ENCODE measurements at places on chromosomes 16 and 17. TPM values are rescaled to one million over a fixed set of nuclear protein-coding genes. Genes with fewer than 3 reads are reported as not detected.

ALOX12 gene
- not detected for total RNA-seq

DNA sequence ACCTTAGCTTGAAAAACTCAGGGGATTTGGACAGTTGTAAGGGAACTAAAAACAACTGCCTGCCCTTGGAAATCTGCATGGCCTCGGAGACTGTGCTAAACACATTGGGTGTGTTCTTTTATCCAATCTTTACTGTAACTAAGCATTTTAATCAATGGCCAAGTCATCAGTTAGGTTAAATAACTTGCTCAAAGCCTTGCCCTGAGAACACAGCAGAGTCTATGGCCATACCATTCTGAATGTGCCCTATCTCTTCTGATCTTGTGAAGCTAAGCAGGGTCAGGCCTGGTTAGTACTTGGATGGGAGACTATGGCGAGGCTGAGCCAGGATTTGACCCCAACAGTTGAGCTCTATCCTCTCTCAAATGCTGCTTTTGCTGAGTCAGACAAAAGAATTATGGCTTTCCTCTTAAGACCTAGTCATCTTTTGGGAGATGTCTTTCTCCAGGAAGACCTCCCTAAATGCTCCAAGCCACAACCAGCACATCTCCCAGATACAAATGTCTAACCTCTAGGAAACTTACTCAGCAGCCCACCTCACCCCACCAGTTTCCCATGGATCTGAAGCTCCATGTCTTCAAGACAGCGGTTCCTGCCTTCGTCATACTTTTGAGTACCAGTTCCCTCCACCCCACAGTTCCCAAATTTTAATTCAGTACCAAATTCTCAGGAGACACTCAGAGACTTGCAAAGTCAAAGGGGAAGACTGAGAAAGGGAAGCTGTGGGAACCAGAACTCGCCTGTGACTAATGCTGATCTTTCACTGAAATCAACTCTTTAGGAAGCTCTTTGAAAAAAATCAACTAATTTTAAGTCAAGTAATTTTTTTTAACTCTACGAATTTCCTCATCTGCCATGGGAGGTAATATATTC lies 336.1 kb downstream of the MAF start:
- H3K27me3 ChIP-seq = peaks cover 96% of the 10 kb centered on the region
- peaks cover 24% of the 10 kb centered on the region for H3K4me1 ChIP-seq
- DNase-seq = no peak

TCF25 gene
- 126 TPM for total RNA-seq

CD300E gene
- not detected for total RNA-seq

- no peak overlapping the region for H3K27ac ChIP-seq
- H3K4me3 ChIP-seq = no peak overlapping the region
- no peaks in the 10 kb centered on the region for H3K4me1 ChIP-seq
- no peaks in the 10 kb centered on the region for H3K36me3 ChIP-seq
- no peaks in the 10 kb centered on the region for H3K27me3 ChIP-seq
These were observed 112.6 kb downstream of the SHISA6 start for GRCh38 chr17:11353601-11354000.

DNA sequence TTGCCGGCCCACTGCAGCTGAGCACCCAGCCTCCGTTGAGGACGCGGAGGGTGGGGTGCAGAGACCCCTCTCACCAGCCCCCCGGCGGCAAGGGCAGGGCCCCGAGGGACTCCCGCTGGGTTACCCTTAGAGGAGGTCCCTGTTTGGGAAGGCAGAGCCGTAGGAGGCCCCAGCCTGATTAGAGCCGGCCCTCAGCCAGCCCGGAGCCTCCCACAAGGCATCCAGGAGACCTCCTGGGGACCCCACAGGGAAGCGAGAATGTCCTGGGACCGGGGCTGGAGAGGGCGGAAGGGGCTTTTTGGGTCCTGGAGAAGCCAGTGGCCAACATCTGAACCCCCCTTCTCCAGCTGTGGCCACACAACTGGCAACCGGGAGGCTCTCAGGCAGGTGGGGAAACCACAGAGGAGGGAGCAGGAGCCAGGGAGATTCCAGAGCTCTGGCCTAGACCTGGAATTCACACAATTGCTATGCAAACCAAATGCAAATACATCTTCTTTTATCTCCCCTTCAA lies 21.7 kb upstream of the SP6 start:
- H3K27ac ChIP-seq = no peak overlapping the region
- H3K27me3 ChIP-seq = peaks cover 55% of the 10 kb centered on the region
- H3K4me3 ChIP-seq = no peak overlapping the region

GRCh38 chr16:76276745-76277438 lies at the start of gene CNTNAP4:
Gene CNTNAP4, plus strand, starts transcription at chr16:76277401. Its CDS starts 262 bp downstream, at chr16:76277663.
- H3K27me3 ChIP-seq = no peaks in the 10 kb centered on the region
- H3K27ac ChIP-seq = no peak within 1 kb of the TSS
- H3K4me1 ChIP-seq = no peaks in the 10 kb centered on the region
- no peak within 1 kb of the TSS for H3K4me3 ChIP-seq

IGSF6 gene
- 0.10 TPM for total RNA-seq

CEP295NL gene
- 0.19 TPM for total RNA-seq

- H3K27ac ChIP-seq = peak overlapping the region; percentile 6
- H3K4me1 ChIP-seq = peaks cover 44% of the 10 kb centered on the region
- H3K27me3 ChIP-seq = no peaks in the 10 kb centered on the region
- H3K36me3 ChIP-seq = peaks cover 40% of the 10 kb centered on the region
- peak overlapping the region; percentile 9 for H3K4me3 ChIP-seq
These were observed 38.9 kb downstream of the SLFN12L start for GRCh38 chr17:35498448-35499178.

DNA sequence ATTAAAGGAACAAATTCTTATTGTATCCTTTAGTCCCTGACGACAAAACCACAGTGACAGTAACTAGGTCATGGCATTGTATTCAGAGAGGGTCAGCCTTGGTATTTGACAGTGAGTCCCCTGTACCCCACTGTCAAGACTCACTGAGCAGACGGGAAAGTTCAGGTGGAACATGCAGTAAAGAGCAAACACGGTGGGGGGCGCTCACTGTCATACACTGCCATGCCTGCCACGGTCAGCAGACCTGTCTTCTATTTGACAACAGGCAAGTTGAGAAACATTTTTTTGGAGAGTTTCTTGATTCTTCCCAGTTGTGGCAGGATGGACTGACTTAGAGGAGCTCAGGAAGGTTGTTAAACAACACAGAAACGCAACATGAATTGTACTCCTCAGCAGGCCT lies 681.6 kb downstream of the KCNJ18 start:
- H3K4me1 ChIP-seq = no peaks in the 10 kb centered on the region
- no peaks in the 10 kb centered on the region for H3K36me3 ChIP-seq
- no peak overlapping the region for H3K27ac ChIP-seq
- no peak for DNase-seq
- no peaks in the 10 kb centered on the region for H3K27me3 ChIP-seq
- no peak overlapping the region for H3K4me3 ChIP-seq

DNA sequence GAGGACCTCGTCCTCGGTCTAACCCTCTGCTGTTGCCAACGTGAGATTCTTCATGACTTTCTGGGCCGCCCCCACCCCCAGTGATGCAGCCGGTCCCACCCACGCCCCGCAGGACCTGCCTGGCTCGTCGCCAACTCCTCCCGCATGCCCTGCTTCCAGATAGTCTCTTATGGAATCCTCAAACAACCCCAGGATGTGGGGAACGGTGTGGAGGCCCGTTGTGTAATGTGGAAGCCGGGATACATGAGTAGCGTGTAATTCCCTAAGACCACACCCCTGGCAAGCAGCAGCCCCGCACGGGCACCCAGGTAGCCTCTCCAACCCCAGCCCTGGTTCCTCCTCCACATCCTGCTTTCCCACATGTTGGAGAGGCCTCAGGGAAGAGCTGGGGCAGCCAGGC lies 275.9 kb downstream of the C16orf95 start:
- peaks cover 10% of the 10 kb centered on the region for H3K27me3 ChIP-seq
- H3K36me3 ChIP-seq = no peaks in the 10 kb centered on the region
- no peak overlapping the region for H3K27ac ChIP-seq
- DNase-seq = no peak
- H3K4me3 ChIP-seq = no peak overlapping the region

SLFN14 gene
- total RNA-seq = 0.10 TPM

DNA sequence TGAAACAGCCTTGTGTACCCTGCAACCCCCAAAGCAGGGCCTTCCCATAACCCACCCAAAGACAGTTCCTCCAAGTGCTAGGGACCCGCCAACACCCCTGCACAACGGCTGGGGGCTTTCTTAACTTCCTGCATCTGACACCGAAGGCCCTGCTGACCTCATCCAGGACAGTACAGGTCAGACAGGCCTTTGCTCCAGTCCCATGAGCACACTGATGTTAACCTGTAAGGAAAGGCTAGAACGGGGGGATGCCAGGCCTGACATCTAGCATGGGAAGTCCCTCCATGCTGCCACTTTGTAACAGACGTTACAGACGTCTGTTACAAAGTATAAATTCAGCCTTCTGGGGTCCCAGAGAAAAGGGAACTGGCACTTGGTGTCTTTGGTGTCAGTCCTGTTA lies 369.1 kb downstream of the CPPED1 start:
- peaks cover 13% of the 10 kb centered on the region for H3K4me1 ChIP-seq
- H3K27me3 ChIP-seq = no peaks in the 10 kb centered on the region
- no peak for DNase-seq
- H3K4me3 ChIP-seq = no peak overlapping the region

DNA sequence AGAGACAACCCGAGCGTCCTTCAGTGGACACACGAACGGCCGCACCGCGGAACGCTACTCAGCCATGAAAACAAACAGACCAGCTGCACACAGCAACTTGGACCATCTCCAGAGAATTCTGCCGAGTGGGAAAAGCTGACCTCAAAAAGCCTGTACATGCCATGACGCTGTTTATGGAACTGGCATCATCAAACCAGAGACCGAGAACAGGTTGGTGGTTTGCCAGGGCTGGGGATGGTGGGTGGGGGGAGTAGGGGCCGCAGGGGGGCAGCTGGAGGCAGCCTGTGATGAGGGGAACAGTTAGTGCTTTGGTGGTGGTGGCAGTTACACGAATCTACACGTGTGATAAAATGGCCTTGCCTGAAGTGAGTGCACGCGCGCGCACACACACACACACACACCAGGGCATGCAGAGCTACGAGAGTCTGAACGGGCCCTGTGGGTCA lies 169.8 kb downstream of the LAT start:
- H3K27ac ChIP-seq = peak overlapping the region; percentile 68
- H3K4me3 ChIP-seq = no peak overlapping the region
- peaks cover 27% of the 10 kb centered on the region for H3K36me3 ChIP-seq
- H3K27me3 ChIP-seq = no peaks in the 10 kb centered on the region
- no peak for DNase-seq
- H3K4me1 ChIP-seq = peaks cover 48% of the 10 kb centered on the region

GRCh38 chr17:8944748-8945147 lies 20.8 kb downstream of the PIK3R5 start:
- peak overlapping the region; percentile 73 for H3K27ac ChIP-seq
- DNase-seq = no peak
- H3K4me3 ChIP-seq = no peak overlapping the region
- peaks cover 70% of the 10 kb centered on the region for H3K36me3 ChIP-seq

TLCD2 gene
- total RNA-seq = 0.06 TPM

DNA sequence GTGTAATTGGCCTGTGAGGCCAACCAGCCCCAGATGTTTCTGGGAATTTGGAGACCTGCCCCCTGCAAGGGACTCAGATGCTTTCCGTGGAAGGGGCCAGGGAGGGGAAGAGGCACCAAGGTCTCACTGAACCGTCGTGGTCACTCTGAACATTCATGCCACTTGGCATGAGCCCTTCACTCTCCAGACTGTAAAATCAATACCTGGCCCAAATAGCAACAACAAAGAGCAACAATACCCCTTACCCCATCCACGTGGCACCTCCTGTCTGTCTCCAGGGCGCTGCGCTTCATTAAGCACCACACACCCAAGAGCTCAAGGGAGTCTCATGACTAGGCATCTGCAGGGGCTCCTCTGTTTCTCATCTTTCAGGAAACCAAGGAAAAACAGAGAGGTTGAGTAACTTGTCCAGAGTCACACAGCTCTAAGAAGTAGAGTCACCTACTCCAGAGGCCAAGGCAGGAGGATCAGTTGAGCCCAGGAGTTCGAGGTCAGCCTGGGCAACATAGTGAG lies 52.8 kb downstream of the SOCS1 start:
- no peaks in the 10 kb centered on the region for H3K27me3 ChIP-seq
- peaks cover 4% of the 10 kb centered on the region for H3K36me3 ChIP-seq
- H3K4me3 ChIP-seq = no peak overlapping the region
- peaks cover 28% of the 10 kb centered on the region for H3K4me1 ChIP-seq

GNG13 gene
- total RNA-seq = not detected

RNF157 gene
- total RNA-seq = 34.7 TPM

CYBC1 gene
- 163 TPM for total RNA-seq

DNA sequence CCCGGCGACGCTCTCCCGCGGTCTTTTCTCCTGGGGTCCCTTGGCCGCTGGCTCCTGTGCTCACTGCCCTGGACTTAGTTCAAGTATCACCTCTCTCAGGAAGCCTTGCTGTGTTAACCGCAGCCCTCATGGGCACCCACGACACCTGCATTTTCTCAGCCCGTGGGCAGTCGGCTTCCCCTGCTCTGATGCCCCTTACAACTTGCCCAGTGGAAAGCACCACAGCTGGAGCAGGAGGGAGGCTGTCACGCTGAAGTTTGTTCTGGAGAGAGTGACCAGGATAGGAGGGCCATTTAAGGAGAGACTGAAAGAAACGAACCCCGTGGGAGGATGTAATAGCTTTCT lies 395 bp downstream of the STXBP4 start:
- H3K4me1 ChIP-seq = peaks cover 30% of the 10 kb centered on the region
- no peaks in the 10 kb centered on the region for H3K27me3 ChIP-seq
- DNase-seq = peak; percentile 32
- peaks cover 2% of the 10 kb centered on the region for H3K36me3 ChIP-seq

PDXDC1 gene
- total RNA-seq = 58.7 TPM

ATP2A3 gene
- total RNA-seq = 85.7 TPM

DNA sequence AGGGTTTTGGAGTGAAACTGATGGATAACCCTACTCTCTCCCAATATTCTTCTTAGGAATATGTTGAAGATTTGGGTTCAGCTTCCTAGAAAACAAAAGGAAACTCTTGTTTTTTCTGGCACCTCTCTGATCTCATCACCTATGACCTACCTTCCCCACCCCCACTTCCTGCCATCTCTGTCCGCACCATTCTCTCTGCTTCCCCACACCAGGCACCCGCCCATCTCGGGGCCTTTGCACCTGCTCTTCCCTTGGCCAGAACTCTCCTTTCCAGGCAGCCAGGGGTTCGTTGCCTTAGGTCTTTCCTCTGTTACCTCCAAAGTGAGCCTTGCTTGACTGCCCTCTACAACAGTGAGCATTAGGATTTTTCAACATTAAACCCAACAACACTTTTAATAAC lies 159.7 kb downstream of the IRX3 start:
- H3K27ac ChIP-seq = no peak overlapping the region
- no peak for DNase-seq
- H3K36me3 ChIP-seq = no peaks in the 10 kb centered on the region
- no peak overlapping the region for H3K4me3 ChIP-seq
- no peaks in the 10 kb centered on the region for H3K27me3 ChIP-seq

DNA sequence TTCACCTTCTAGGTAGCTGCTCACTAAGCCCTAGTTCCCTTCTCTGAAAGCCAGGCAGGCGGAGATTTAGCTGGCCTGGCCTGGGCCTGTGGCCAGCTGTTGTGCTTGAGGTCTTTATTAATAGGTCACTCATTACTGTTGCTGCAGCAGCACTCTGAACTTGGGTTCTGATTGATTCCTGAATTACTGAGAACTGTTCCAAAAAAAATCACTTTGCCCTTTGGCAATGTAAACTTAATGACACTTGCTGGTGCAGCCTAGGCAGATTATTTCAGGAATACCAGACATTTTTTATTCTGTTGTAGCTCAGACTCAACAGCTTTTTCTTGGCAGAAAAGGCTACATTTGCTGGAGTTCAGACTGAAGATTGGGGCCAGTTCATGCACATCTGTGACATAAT lies 2.7 kb downstream of the TOM1L1 start:
- no peak for DNase-seq
- no peak overlapping the region for H3K27ac ChIP-seq
- peaks cover 27% of the 10 kb centered on the region for H3K27me3 ChIP-seq
- peaks cover 7% of the 10 kb centered on the region for H3K4me1 ChIP-seq

RTN4RL1 gene
- total RNA-seq = 0.64 TPM

OR1A1 gene
- not detected for total RNA-seq

JPH3 gene
- 0.10 TPM for total RNA-seq

- peaks cover 55% of the 10 kb centered on the region for H3K36me3 ChIP-seq
- H3K27ac ChIP-seq = peak overlapping the region; percentile 96
- DNase-seq = no peak
These were observed 7.1 kb upstream of the NFATC3 start for GRCh38 chr16:68077866-68078700.

AANAT gene
- 0.36 TPM for total RNA-seq

Measured in activated naive CD8-positive, alpha-beta T cell treated with anti-CD3 and anti-CD28 coated beads for 36 hours (primary cell).